Fibroblast of lung (primary cell): ENCODE measurements at places on chromosomes 2 and 18. TPM values are rescaled to one million over a fixed set of nuclear protein-coding genes. Genes with fewer than 3 reads are reported as not detected.

The MROH2A gene
- not detected in 2 replicates for total RNA-seq

- no peaks in the 10 kb centered on the region for H3K27me3 ChIP-seq
- H3K36me3 ChIP-seq = no peaks in the 10 kb centered on the region
- H3K27ac ChIP-seq = no peak overlapping the region
- no peaks in the 10 kb centered on the region for H3K4me1 ChIP-seq
- no peak for DNase-seq
- H3K4me3 ChIP-seq = no peak overlapping the region
Measured at GRCh38 chr18:50644807-50645206, 84.9 kb downstream of the MAPK4 start.

GRCh38 chr18:48555465-48555995 is 16.7 kb downstream of the CTIF start:
- no peak for DNase-seq
- H3K36me3 ChIP-seq = peaks cover 6% of the 10 kb centered on the region
- no peak overlapping the region for H3K4me3 ChIP-seq
- no peaks in the 10 kb centered on the region for H3K27me3 ChIP-seq
- H3K27ac ChIP-seq = no peak overlapping the region

The HRH4 gene
- under 0.01 TPM in 2 replicates for total RNA-seq

DNA sequence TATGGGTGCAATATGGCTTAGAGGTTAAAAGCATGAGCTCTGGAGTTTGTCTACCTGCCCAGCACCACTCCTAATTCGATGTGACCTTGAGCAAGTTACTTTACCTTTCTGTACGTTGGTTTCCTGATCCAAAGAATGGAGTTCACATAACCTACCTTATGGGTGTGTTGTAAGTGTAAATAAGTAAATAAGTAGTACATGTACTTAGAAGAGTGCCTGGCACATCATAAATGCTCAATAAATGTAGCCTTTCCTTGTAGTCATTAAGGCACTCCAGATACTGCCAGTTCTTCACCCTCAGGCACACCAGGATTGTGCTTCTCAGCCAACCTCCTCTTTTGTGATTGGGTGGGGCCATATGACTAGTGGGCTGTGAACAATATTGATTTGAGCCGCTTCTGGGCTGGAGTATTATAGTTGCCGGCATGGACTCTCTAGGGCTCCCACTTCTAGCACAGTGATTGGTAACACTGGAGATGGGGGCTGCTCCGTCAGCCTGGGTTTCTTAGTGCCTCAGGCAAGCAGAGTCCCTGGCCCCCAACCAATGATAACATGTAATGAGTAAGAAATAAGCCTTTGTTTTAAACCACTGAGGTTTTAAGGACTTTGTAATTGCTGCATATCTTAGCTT is 101.7 kb upstream of the NOSTRIN start:
- no peak for DNase-seq
- H3K36me3 ChIP-seq = no peaks in the 10 kb centered on the region
- H3K27me3 ChIP-seq = no peaks in the 10 kb centered on the region
- no peak overlapping the region for H3K4me3 ChIP-seq
- no peak overlapping the region for H3K27ac ChIP-seq

DNA sequence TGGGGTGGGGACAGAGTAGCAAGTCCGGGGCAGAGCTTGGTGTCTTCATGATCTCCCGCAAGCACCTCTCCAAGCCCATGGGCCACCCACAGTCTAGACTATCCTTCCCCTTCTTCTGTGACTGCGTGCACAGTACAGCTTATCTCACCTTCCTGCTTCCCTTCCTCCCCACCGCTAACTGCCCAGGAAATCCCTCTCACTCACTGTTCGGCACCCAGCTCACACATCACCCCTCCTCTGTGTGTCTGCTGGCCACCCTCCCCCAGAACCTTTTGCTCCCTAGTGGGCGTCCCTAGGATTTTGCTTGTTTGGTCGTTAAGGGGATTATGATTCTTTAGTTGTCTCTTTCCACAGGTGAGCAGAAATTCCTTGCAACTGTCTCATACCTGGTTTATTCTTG is 31.5 kb upstream of the SMAD7 start:
- no peak overlapping the region for H3K27ac ChIP-seq
- H3K4me1 ChIP-seq = peaks cover 2% of the 10 kb centered on the region
- DNase-seq = no peak
- H3K36me3 ChIP-seq = no peaks in the 10 kb centered on the region
- no peaks in the 10 kb centered on the region for H3K27me3 ChIP-seq

DNA sequence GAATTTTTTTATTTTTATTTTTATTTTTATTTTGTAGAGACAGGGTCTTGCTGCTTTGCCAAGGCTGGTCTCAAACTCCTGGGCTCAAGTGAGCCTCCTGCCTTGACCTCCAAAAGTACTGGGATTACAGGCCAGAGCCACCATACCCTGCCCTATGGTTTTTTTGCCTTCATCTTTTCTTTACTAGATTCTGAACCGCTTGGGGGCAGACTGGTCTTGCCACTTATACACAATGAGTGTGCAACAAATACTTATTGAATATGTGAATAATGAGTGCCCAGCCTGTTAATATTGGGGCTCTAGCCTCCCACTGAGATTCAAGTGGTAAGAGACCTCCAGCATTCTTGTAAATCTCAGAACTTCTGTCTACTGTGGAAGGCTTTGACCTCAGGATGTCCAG is 3.9 kb downstream of the NCK2 start:
- no peaks in the 10 kb centered on the region for H3K36me3 ChIP-seq
- H3K4me1 ChIP-seq = peaks cover 17% of the 10 kb centered on the region
- peaks cover 2% of the 10 kb centered on the region for H3K27me3 ChIP-seq

DNA sequence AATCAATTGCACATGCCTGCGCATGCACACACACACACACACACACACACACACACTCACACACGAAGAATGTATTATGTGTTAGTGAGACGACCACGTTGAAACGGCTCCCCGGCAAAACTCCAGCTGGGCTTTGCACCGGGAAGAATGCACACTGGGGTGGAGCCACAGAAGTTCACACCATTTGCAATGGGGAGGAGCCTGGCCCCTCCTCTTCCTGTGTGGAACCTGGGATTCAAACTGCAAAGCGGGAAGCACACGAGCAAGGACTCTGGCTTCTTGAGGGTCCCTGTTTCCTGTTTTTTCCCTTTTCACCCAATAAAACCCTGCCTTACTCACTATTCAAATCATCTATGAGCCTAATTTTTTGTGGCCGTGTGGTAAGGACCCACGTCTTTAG is 304.0 kb upstream of the TMEFF2 start:
- no peaks in the 10 kb centered on the region for H3K27me3 ChIP-seq
- no peak overlapping the region for H3K4me3 ChIP-seq
- no peaks in the 10 kb centered on the region for H3K36me3 ChIP-seq
- no peaks in the 10 kb centered on the region for H3K4me1 ChIP-seq
- DNase-seq = no peak

The OST4 gene
- total RNA-seq = 479 and 505 TPM in 2 replicates

DNA sequence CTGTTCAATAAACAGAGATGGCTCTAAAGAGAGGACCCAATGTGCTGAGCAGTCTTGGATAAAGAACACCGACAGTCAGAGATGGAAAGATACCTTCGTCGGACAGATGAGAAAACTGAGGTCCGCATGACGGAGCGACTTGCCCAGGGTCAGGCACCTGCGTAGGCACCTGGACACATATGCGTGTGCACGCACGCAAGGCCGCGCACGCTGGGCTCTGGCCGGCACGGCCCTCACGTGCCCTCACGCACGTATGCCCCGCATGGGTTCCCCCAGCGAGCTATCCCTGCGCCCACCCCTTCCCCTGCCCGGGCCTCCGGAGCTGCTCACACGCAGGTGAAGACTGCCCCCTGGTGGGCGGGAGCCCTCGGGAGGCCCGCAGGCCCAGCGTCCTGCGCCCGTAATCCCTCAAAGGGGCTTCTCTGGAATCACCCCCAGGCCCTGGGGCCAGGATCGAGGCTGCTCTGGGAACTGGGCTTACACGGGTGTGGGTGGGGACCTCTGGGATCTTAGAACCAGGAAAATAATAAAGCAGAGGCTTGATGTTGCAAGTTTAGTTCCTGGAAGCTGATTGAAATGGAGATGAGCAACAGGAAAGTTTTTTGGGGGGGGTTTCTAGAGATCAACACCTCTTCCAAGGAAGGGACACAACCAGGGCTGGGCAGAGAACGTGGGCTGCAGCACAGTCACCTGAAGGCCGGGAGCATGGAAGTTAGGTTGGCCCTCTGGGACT is 246.3 kb downstream of the TNS1 start:
- no peaks in the 10 kb centered on the region for H3K4me1 ChIP-seq
- H3K27ac ChIP-seq = no peak overlapping the region
- no peaks in the 10 kb centered on the region for H3K36me3 ChIP-seq
- no peak overlapping the region for H3K4me3 ChIP-seq
- peak; percentile 54 for DNase-seq

The RAX gene
- not detected in 2 replicates for total RNA-seq

- DNase-seq = peak; percentile 48
- no peaks in the 10 kb centered on the region for H3K36me3 ChIP-seq
- no peaks in the 10 kb centered on the region for H3K4me1 ChIP-seq
- H3K27ac ChIP-seq = no peak overlapping the region
- no peak overlapping the region for H3K4me3 ChIP-seq
Measured at GRCh38 chr2:47767880-47768609, 14.9 kb upstream of the MSH6 start.

DNA sequence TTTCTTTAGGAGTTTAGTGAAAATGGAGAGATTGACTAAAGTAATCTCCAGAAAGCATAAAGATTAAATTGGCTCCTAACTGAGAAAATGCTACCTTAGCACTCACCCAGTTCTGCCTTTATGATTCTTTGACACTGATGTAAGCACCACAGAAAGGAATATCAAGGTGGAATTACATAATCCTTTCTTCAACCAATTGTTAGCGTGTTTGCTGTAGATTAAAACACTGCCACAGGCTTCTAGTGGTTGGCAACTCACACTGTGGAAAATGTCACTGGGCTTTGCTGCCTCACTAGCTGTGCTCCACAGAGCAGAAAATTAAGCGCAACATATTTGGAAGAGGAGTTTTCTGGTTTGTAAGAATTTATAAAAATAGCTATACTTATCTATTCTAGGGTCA is 104.1 kb downstream of the DLGAP1 start:
- no peak for DNase-seq
- H3K27me3 ChIP-seq = no peaks in the 10 kb centered on the region
- no peak overlapping the region for H3K4me3 ChIP-seq
- H3K4me1 ChIP-seq = no peaks in the 10 kb centered on the region
- H3K27ac ChIP-seq = no peak overlapping the region
- no peaks in the 10 kb centered on the region for H3K36me3 ChIP-seq

DNA sequence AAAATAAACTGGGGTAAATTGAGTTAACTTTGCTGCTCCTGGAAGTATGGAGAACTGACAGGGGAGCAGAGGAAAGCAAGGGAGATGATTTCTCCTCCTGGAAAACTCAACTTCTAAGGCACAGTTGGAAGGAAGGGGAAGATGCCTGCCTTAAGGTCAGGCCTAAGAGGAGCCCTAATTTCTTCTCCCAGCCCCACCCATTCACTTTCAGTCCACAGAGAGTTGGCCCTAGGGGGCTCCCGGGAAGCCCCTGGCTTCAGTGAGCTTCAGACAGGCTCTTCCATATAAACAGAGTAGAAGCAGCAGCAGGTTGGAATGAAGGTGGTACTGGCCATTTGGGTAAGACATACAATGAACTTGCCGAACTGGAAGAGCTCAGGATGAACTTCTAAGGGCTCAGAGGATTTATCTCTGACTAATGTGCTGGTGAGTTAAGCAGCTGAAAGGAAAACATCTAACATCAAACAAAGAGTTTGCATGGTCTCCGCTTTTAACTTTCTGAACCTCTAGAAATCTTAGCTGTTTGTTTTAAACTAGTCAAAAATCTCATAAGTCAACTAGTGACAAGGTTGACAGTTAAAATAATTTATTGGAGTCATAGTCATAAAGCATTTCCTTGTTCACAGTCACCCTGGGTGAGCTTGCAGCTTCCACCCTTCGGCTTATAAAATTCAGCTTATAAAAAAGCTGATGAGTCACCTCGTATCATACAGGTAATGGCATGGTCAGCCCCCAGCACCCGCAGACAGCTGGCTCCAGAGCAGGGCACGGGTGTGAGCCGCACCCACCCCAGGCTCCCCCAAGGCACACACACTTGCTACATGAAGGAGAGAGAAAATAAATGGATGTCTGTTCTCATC is 9.8 kb downstream of the MALL start:
- no peaks in the 10 kb centered on the region for H3K36me3 ChIP-seq
- no peak overlapping the region for H3K4me3 ChIP-seq
- no peaks in the 10 kb centered on the region for H3K27me3 ChIP-seq
- peak overlapping the region; percentile 65 for H3K27ac ChIP-seq

- peak; percentile 18 for DNase-seq
- no peaks in the 10 kb centered on the region for H3K4me1 ChIP-seq
- no peak overlapping the region for H3K27ac ChIP-seq
- H3K4me3 ChIP-seq = no peak overlapping the region
- H3K36me3 ChIP-seq = no peaks in the 10 kb centered on the region
Measured at GRCh38 chr2:235803028-235803427, 309.2 kb downstream of the AGAP1 start.

DNA sequence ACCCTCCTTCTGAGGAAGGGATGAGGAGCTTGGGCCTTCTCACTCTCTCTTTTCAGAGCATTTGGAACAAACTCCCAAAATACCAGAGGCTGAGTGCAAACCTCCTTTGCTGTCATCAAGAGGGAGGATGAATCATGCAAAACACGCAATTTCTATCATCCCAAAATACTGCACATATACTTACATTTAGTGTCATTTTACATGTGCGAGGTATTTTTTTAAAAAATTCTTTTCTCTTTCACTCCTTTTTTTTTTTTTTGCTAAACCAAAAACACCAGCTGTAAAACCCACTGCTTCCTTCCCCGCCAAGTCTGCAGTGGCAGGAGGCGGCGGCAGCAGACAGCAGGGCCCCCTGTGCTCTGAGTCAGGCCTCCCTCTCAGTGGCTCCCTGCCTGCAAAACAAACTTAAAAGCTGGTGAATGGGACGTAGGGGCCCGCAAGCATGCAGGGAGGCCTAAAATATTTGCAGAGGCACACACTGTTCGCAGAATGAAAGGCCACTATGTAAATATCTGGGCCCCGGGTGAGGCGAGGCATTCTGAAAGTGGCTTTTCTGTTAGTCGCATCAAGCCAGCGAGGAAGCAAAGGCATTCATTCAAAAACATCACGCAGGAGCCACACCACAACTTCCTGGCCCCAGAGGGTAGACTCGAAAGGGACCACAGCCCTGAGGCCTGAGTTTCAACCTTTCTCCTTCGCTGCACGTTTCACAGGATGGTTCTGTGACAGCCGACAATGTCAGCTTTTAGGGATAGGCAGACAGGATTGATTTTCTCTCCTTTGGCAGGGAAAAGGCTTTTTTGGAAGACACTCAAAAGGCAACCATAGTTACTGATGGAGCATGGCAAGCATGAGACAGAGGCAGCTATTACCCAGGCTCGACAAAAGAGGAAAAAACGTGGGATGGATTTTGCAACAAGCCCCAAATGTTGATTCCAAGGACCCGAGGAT is 73.4 kb downstream of the ACTR2 start:
- H3K4me1 ChIP-seq = peaks cover 31% of the 10 kb centered on the region
- peak overlapping the region; percentile 6 for H3K4me3 ChIP-seq
- peak overlapping the region; percentile 84 for H3K27ac ChIP-seq
- H3K27me3 ChIP-seq = no peaks in the 10 kb centered on the region
- no peaks in the 10 kb centered on the region for H3K36me3 ChIP-seq
- DNase-seq = peak; percentile 92

DNA sequence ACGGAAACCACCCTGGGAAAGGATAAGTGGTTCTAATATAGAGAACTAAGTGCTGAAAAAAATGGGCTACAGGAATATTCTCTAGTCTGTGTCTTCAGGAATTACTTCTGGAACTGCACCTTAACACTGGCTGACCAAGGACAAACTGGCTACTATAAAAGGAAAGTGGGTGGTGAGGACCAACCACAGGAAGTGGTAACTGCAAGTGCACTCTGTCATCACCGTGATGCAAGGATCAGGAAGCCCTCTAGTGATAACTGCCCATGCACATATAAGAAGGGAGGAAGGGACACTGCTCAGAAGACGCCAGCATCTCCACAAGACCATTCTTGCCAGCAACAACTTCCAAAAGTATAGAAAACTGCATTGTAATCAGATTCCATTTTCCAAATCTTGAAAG is 424.4 kb upstream of the RGPD4 start:
- no peak overlapping the region for H3K27ac ChIP-seq
- DNase-seq = no peak
- no peaks in the 10 kb centered on the region for H3K36me3 ChIP-seq
- no peak overlapping the region for H3K4me3 ChIP-seq
- no peaks in the 10 kb centered on the region for H3K4me1 ChIP-seq
